Placental epithelial cell (primary cell): ENCODE measurements at places on chromosomes 11 and 22. TPM values are rescaled to one million over a fixed set of nuclear protein-coding genes. Genes with fewer than 3 reads are reported as not detected.

STK33 gene
- under 0.01 TPM in 1 of 2 replicates, not detected in the other for total RNA-seq

OR4A16 gene
- total RNA-seq = not detected in 2 replicates

PARVB gene
- total RNA-seq = 1.8 and 2.4 TPM in 2 replicates

LARGE2 gene
- under 0.01 and 0.22 TPM in 2 replicates for total RNA-seq

SLC16A8 gene
- 0.76 and 1.2 TPM in 2 replicates for total RNA-seq

CHEK1 gene
- 18.5 and 29.2 TPM in 2 replicates for total RNA-seq

TRIM34 gene
- 9.4 and 11.0 TPM in 2 replicates for total RNA-seq

CELSR1 gene
- 78.5 and 135 TPM in 2 replicates for total RNA-seq

COPB1 gene
- total RNA-seq = 226 and 313 TPM in 2 replicates

ADM2 gene
- 0.79 and 2.1 TPM in 2 replicates for total RNA-seq

NXPE4 gene
- not detected in 2 replicates for total RNA-seq

CKAP5 gene
- total RNA-seq = 50.1 and 51.0 TPM in 2 replicates

LRRC55 gene
- total RNA-seq = not detected in 2 replicates

SEPTIN5 gene
- total RNA-seq = 5.6 and 10.6 TPM in 2 replicates

VWA5A gene
- 157 and 161 TPM in 2 replicates for total RNA-seq

SOX10 gene
- total RNA-seq = not detected in 2 replicates

ELMOD1 gene
- total RNA-seq = 0.39 TPM in 1 of 2 replicates, not detected in the other

RIC3 gene
- 0.39 TPM in 1 of 2 replicates, not detected in the other for total RNA-seq

CLMP gene
- under 0.01 and 0.43 TPM in 2 replicates for total RNA-seq

ADAMTS8 gene
- not detected in 2 replicates for total RNA-seq
